ENCODE measurements at places on chromosomes 3 and 15.

GRCh38 chr3:126472277-126473006 lies 3.2 kb downstream of the ZXDC start:
- no peak for DNase-seq

DNA sequence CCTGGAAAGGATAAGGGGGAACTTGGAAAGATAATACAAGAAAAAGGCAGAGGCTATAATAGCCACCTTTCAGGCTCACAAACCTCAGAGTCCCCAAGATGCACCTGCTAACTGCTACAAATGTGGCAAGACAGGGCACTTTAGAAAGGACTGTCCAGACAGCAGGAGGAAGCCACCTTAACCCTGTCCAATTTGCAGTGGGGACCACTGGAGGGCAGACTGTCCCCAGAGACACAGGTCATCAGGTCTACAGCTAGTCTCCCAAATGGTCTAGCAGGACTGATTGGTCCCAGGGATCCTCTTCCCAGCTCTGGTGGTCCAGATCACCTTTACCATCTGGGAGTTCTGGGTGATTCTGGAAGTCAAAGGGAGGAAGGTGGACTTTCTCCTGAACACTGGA lies 882.5 kb upstream of the GBE1 start:
- DNase-seq: no peak

DNA sequence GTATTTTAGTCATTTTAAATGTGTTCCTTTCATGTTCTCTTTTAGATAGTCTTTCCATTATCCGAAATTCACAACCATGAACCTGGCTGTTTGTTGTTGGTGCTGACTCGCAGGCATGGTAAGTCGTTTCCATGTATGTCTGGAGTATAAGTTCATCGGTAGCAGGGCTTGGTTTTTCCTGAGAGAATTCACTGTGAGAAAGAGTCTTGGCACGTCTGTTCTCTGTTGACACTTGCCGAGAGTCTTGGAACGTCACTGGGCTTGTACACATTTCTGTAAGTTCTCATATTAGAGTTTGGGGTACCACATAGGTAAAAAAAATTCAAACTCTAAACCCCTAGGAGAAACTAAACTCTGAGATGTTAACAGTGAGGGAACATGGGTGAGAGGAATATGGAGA lies 29.4 kb upstream of the EIF4A2 start:
- DNase-seq: no peak

DNA sequence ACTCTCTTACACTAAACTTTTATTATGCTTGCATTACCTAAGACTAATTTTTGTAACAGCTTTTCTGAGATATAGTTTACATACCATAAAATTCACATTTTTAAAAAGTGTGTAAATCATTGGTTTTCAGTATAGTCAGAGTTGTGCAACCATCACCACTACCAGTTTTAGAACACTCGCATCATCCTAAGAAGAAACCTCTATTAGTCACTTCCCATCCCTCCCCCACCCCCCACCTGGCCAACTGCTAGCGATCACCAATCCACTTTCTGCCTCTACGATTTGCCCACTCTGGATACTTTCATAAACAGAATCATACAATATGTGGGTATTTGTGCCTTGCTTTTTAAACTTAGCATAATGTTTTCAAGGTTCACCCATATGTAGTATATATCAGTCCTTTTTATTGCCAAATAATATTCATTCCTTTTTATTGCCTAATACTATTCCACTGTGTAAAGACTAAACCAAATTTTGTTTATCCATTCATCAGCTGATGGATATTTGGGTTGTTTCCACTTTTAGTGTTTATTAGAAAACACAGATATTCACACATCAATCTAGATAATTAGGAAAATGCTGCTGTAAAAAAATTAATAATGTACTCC lies 23.0 kb downstream of the UBP1 start:
- no peak for DNase-seq

DNA sequence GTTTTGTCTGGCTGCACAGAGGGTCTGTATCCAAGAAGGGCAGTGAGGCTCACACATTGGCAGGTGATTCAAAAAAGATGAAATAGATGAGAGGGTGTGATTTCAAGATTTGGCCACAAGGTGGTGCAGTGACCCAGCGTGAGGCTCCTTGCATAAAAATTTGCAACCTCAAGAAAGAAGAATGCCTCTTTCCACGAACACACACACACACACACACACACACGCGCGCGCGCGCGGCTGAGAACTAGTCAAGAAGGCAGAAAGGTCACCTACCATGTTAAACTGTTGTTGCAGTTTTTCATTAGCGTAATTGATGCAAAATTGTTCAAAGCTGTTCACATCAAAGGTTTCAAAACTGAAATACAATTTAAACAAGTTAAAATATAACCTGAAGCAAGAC lies 39.2 kb downstream of the MYO5C start:
- peak; percentile 51 for DNase-seq

GRCh38 chr3:130692455-130692854 lies 54.2 kb downstream of the PIK3R4 start:
- no peak for DNase-seq

DNA sequence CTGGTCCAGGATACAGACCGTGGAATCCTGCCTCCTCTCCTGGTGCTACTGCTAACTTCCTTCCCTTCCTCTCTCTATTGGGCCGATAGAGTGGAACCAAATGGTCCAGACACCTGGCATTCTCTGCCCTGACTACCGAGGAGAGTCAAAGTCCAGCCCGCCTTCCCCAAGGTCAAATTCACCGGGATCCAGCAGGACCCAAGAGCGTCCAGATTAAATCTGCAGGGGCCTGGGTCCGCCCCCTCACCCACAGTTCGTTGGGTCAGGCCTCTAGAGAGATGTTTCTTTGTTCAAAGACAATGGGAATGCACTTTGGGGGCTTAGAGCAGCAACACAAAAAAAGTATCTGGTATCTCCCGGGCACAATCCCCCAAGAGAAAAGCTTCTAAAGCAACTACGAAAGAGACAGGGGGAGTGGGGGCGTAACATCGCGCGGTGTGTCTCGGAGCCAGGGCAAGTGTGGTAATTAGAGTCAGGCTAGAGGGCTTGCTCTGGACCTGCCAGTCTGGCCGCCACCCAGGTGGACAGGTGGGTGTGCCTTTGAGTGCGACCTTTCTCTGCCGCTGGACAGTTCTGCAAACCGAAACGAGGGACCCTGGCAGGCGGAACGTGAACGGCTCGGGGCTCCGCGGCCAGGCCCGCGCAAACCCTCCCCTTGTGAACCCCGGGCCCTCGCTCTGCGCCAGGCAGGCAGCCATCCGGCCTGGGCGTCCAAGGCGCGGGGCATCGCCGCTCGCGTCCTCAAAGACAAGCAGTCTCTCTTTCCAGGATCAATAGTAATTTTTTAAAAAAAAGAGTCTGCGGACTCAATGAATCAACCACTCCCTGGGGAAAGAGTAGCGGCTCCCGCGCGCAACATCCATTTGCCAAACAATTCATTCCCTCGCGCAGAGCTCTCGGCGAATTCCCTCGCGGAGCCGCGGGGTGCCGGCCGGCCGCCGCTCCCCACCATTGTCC lies 806 bp downstream of the KLHL25 start:
- DNase-seq: no peak

DNA sequence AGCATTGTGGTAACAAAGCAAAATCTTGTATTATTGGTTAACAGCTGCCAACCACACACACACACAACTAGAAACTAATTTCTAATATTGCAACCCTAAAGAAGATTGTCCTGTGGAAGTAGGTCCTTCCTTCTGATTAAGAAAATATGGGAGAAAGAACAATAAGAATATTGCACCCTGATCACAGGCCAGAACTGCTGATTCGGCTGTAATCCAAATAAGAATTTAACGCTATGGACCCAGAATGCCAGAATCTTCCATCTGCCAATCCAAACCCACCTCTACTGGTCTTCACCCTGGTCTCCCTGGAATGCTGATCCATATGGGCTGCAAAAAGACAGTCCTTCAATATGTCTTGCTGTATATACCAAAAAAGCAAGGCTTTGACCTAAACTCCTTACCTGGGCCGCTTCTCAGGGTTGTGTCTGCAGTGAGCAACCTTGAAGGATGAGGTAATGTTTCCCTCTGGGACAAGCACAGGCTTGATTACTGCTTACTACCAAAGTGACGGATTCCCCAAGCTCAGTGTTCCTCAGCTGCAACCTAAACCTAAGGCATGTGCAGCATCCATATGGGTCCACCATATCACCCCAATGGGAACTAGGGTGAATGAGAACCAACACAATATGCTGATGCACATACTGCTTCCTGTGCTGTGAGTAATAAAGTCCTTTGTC lies 8.0 kb downstream of the CCDC14 start:
- DNase-seq: no peak

- DNase-seq: no peak
Observed at GRCh38 chr3:190269101-190269500, 53.1 kb downstream of the CLDN1 start.

Data from brain pericyte (primary cell).